ENCODE measurements at places on chromosomes 7 and 10. TPM values are rescaled to one million over a fixed set of nuclear protein-coding genes. Genes with fewer than 3 reads are reported as not detected.

DNA sequence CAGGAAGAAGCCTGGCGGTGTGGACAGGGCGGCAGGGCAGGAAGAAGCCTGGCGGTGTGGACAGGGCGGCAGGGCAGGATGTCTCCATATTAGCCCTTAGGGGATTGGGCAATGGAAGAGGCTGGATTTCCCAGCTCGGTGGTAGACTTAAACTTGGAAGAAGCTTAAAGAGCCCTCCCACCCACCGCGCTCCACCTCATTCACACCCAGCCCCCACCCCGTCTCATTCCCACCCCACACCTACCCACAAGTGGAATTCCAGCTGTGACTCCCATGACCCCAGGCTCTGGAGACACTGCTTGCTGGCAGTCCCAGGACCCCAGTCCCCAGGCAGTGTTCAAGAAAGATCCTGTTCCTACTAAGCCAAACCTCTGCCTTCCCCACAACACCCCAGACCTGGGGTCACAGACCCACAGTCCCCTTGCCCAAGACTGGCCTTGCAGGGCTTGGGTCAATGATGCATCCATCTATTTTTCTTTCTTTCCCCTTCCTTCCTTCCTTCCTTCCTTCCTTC lies 34.0 kb downstream of the SPDYE6 start:
- H3K4me3 ChIP-seq = no peak overlapping the region
- peaks cover 10% of the 10 kb centered on the region for H3K27me3 ChIP-seq
- no peaks in the 10 kb centered on the region for H3K36me3 ChIP-seq
- no peaks in the 10 kb centered on the region for H3K4me1 ChIP-seq

- DNase-seq = no peak
- H3K27me3 ChIP-seq = no peaks in the 10 kb centered on the region
- H3K27ac ChIP-seq = no peak overlapping the region
Observed at GRCh38 chr7:129098409-129099084, 43.6 kb upstream of the TNPO3 start.

- no peaks in the 10 kb centered on the region for H3K4me1 ChIP-seq
- no peak for DNase-seq
- no peak overlapping the region for H3K4me3 ChIP-seq
- H3K36me3 ChIP-seq = no peaks in the 10 kb centered on the region
Observed at GRCh38 chr10:34786464-34786863, 28.6 kb downstream of the PARD3 start.

DNA sequence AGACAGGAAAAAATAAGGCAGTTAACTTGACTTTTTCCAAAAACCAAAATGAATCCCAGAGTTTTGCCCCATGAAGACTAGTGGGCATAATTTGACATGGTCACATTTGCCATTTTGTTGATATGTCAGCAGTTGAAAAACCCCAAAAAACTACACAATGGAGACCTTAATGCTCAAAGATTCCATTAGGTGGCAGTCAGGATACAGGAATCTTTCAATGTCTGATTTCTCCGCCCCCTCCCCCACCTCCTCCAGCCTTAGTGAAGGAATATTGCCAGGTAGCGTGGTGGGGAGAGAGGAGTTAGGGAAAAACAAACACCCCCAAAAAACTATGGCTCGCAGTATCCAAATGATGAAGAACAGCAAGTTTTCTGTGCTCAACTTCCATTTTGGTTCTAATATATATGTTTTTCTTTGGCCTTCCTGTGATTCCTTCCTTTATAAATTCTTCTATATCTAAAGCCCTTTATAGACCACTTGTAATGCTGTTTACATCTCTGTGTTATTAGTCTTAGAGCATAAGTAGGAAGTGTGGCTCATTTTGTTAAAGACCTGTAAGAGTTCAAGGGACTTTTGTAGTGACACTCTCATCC lies 6.7 kb upstream of the SMNDC1 start:
- H3K27ac ChIP-seq = no peak overlapping the region
- H3K27me3 ChIP-seq = peaks cover 12% of the 10 kb centered on the region
- peaks cover 14% of the 10 kb centered on the region for H3K4me1 ChIP-seq
- DNase-seq = no peak
- H3K4me3 ChIP-seq = no peak overlapping the region

Gene PPP1R9A
- total RNA-seq = 0.16 TPM

Gene LIPF
- total RNA-seq = not detected

Gene CLDN3
- total RNA-seq = not detected

Gene TMEM196
- not detected for total RNA-seq

Gene HECW1
- total RNA-seq = not detected

All from activated naive CD8-positive, alpha-beta T cell treated with anti-CD3 and anti-CD28 coated beads for 36 hours (primary cell).